Activated gamma-delta T cell treated with anti-CD3 and anti-CD28 coated beads, Interleukin-2, amount 50 U/mL, for 16 hours (primary cell): ENCODE measurements at places on chromosomes 12 and 14.

DNA sequence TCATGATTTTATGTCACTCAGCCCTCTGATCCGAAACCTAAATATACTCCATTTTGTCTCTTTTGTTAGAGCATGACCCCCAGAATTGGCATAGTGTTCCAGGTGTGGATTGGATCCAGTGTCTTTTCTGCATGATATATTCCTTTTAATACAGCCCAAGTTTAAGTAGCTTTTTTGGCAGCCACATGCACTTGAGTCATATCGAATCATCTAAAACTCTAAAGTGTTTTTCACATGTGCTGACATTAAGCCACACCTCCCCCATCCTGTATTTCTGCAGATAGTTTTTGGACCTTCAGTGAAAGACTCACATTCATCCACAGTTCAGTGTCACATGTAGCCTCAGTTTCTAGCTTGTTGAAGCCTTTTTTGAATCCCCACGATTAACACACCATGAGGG is 30.6 kb downstream of the BORCS5 start:
- no peak for DNase-seq

DNA sequence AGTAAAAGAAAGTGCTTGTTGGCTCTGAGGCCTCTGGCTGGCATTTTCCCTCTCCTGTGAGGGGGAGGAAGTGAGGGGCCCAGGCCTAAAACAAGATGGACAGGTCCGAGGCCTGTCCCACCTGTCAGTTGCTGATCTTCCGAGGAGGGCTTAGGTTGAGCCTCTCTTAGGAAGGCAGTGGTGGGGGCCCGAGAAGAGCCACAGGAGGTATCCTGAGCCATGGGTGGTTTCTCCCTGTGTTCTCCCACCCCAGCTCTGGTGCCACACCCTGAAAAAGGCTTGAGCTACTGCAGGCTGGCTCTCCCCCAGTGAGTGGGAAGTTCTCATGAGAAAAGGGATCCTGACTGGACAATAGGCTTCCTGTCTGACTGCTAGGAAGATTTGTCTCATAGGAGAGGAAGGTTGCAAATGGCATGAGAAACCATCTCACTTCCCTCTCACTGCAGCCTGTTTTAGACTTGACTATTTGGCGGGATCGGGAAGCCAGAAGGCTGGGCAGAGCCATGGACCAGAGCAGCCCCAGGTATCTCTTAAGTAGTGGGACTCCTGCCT is 72.1 kb upstream of the SRSF5 start:
- DNase-seq, result no peak

DNA sequence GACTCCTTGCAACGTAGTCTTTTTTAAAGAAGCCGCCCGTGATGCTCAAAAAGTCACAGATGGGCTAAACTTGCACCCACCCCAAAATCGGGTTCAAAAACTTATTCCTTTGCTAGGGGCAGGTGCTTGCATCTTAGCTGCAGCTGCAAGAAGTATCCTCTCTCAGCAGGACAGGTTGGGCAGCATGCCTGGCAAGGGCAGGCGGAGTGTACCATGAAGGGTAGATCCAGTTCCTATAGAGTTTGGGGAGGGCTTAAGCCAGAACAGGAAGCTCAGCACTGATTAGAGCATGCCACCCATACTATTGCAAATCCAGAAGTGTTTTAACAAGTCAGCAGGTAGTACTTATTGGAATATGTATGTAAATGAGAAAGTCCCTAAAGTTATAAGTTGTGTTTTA is 48.7 kb downstream of the CPM start:
- DNase-seq, result no peak

GRCh38 chr14:82710267-82710841 is 1176.7 kb upstream of the SEL1L start:
- no peak for DNase-seq
